Activated T-cell treated with anti-CD3 and anti-CD28 coated beads for 1 hour (primary cell): ENCODE measurements at places on chromosomes 7 and 10.

DNA sequence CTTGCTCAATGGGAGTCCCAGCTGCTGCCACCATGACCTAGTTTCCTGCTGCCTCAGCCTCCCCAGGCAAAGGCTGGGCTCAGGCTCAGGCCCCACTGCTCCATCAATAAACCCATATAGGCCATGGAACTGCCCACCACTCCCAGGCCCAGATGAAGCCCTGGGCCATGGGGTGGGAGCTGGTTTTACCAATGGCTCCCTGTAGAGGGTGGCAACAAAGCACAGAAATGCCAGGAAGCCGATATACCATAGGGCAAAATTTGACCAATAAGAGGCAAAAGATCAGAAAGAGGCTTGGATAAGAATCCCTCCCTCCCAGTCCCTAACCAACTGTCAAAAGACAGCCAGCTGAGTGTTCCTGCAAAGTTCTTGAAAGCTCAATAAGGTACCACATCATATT, 101.8 kb upstream of the DOCK1 start:
- DNase-seq = no peak

DNA sequence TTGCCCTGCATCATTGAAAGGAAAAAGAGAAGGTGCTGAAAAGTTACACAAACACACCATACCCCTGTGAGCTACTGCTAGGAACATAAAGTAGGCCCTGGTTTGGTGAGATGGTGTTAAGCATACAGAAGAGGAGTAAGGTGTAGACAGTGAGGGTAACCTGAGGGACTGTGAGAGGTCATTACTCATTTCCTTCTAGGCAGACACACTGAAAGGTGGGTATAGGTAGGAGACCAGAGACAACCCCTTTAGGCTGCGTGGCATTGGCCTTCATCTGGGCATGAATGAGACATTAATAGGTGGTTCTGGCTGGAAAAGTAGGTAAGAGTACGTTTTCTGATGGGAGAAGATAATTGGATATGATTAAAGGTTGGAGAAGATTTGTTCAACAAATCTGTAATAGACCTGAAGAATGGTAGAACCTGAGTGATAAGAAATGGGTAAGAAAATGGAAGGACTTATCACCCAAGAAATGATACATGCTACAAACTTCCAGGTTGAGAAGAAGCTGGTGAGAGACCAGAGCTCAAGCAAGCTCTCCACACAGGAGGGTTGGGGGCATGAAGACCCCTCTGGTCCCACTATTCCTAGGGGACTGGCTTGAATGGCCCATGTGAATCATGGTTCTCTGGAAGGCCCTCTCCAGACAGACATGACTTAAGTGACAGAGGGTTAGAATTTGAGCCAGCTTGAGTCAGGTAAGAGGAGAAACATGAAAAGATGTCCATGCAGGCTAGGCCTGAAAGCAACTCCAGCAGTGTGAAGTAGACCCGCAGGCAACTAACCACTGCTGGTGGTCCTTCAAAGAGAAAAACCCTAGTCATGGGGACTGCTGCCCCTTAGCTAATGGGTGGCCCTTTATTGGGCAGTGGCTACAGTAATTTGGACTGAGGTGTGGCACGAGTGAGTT, 3.8 kb downstream of the COMTD1 start:
- DNase-seq = no peak

- no peak for DNase-seq
Measured at GRCh38 chr10:33507662-33508425, 173.4 kb upstream of the NRP1 start.

DNA sequence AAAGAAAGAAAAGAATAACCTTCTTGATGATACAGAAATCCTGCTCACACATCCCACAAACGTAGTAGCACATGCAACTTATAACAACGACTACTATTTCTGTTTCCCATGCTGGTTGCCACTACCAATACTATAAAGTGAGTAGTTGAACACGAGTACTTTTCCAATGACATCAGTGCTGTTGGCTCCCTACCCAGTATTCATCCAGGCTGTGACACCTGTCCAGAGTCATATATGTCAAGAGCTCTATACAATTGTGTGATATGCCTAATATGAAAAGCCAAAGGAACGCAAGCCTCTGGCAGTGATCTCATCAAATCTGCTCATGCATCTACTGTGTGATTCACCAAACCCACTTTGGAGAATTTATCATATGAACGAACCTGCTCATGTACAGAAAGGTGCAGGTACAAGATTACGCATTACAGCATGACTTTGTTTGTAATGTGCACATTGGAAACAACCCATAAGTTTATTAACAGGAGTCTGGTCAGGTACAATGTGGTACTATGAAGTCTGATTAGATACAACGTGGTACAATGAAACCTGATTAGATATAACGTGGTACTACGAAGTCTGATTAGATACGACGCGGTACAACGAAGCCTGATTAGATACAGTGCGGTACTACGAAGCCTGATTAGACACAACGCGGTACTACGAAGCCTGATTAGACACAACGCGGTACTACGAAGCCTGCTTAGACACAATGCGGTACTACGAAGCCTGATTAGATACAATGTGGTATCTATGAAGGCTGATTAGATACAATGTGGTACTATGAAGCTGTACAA, 5.8 kb upstream of the ITIH5 start:
- no peak for DNase-seq

- DNase-seq = no peak
Measured at GRCh38 chr10:87865241-87865881, 1.9 kb downstream of the PTEN start.

DNA sequence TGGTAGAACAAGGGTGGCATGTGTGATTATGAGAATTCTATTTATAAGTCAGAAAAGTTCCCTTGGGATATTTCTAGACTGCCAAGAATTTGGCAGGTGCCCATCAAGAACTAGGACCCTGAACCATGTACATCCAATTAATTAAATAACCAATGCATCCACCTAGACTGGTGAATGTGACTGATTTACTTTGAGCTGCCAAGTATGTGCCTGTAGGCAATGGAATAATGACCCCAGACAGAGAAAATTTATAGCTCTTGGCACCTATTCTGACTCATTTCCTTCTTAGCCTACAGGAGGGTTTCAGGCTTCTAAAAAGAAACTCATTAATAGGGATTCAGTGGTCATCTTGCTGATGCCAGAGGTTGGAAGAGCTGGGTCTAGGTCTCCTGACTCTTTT, 54.9 kb downstream of the KCNH2 start:
- DNase-seq = no peak

- DNase-seq = no peak
Measured at GRCh38 chr10:5573968-5574641, 49.3 kb downstream of the CALML3 start.
